Stimulated activated CD8-positive, alpha-beta memory T cell treated with anti-CD3 and anti-CD28 coated beads, Interleukin-7, amount 100 ng/mL, for 48 hours (primary cell): ENCODE measurements at places on chromosomes 12 and 14.

DNA sequence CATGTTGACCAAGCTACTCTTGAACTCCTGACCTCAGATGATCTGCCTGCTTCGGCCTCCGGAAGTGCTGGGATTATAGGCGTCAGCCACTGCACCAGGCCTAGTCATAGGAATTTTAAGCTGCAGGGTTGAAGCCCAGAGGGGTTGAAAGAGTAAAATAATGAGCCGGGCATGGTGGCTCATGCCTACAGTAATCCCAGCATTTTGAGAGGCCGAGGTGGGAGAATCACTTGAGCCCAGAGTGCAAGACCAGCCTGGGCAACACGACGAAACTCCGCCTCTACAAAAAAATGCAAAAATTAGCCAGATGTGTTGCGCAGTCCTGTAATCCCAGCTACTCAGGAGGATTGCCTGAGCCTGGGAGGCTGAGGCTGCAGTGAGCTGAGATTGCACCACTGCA, 69.6 kb downstream of the GALNT8 start:
- no peak for DNase-seq

DNA sequence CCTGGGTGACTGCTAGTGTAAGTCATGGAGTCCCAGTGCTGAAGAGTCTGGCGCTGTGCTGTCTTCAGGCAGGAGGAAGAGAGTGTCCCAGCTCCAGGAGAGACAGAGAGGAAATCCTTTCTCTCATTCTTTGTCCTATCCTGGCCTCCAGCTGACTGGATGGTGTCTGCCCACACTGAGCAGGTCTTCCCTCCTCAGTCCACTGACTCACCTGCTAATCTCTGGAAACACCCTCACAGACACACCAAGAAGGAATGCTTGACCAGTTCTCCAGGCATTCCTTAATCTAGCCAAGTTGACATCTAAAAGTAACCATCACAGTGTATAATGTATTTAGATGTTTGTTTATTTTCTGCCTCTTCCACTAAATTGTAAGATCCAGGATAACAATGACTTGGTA, 53.9 kb downstream of the EMP1 start:
- no peak for DNase-seq

DNA sequence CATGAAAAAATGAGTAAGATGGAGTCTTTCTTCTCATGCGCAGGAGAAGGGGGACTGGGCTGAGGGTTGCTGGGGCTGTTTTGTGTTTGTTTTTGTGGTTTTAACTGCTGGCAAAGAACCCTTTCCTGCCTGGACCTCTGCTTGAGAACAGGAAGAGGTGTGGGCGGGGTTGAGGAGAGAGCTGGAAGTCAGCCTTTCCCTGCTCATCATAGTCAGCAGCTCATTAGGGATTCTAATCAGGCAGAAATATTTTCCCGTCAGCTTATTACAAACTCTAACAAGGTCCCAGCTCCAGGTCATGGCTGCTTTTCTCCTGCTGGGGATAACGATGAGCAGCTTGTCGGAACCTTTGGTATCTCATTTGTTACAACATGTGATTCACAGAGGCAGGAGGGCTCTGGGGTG, 185.0 kb upstream of the NRXN3 start:
- no peak for DNase-seq

DNA sequence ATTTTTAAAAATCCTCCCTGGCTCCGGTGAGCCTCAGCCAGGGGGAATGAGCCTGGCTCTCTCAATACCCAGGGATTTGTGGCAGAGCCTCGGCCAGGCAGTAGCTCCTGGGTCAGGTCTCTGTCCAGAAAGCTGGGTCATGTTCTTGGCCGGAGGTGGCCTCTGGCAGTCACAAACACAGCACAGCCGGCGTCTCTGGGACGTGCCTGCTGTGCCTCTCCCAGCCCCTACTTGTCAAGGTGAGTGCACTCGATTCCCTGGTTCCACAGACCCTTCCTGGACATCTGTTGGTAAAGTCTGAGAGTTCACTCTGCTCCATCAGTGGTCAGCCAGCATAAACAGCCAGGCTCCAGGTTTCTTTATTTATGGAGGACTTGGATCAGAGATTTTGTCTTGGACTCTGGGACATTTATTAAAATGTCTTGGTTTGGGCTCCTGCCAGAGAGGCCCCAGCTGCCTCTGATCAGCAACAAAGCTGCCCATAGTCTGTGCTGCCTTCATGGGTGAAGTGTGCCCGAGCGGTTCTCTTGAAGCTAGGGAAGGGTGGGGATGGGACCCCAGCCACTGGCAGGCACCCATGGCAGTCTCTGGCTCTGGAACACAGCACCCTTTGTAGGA, 56.7 kb downstream of the DGLUCY start:
- DNase-seq: no peak

- DNase-seq: no peak
Measured at GRCh38 chr12:72075401-72075800, 136.8 kb downstream of the TPH2 start.

- DNase-seq: no peak
Measured at GRCh38 chr12:104319918-104320626, 16.5 kb downstream of the EID3 start.

- no peak for DNase-seq
Measured at GRCh38 chr12:110234755-110235154, 46.3 kb upstream of the ATP2A2 start.

- no peak for DNase-seq
Measured at GRCh38 chr12:62659453-62660295, 193.0 kb downstream of the MON2 start.

DNA sequence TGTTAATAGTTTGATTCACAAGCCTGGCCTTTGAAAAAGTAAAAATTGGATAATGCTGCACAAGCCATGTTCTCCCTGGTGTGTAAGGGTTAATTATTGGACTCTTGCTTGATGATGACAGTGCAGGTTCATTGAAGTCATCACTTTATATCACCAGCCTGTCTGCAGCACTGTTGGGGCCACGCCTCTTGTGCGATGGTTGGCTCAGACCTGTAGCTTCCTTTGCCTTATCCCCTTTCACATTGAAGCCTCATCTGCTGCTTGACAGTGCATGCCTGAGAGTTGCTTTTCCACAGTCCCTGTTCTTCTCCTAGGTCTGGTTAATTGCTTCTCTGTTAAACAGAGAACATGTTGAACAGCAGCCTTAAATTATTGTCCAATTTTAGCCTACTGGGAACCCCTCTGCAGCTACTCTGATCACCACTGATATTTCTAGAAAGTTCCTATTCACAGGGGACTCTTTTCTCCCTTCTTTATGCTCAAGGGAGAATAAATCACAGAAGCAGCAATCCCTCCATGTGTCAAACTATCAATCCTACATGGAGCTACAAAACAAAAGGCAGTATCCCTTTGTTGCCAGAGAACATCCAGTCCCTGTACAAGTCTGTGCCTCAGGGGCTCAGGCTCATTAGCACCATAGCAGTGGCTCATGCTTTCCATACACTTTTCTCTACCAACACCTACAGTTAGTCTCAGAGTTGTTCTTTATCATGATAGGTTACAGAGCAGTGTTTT, 322.1 kb downstream of the RGS6 start:
- no peak for DNase-seq

DNA sequence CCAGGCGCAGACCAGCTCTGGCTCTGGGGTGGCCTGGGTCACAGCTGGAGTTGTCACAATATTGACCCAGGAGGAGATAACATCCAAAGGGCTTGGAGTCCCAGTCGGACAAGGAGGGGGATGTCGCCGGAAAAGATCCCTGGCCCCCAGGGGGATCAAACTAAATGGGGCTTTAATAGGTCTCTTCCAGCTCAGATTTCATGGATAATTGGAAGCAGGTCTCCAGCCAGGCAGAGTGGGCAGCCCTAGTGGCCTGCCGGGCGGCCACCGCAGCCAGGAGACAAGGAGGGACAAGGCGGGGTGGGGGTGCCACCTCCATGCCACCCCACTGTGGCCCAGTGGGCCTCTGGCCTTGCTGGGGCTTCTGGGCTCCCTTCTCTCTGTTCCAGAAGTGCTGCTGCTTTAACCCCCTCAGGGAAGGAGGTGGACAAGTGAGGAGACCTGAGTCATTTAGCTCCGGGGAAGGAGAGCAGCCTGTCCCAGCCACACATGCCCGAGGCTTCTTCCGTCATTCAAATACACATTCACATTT, 23.1 kb upstream of the PGF start:
- no peak for DNase-seq

DNA sequence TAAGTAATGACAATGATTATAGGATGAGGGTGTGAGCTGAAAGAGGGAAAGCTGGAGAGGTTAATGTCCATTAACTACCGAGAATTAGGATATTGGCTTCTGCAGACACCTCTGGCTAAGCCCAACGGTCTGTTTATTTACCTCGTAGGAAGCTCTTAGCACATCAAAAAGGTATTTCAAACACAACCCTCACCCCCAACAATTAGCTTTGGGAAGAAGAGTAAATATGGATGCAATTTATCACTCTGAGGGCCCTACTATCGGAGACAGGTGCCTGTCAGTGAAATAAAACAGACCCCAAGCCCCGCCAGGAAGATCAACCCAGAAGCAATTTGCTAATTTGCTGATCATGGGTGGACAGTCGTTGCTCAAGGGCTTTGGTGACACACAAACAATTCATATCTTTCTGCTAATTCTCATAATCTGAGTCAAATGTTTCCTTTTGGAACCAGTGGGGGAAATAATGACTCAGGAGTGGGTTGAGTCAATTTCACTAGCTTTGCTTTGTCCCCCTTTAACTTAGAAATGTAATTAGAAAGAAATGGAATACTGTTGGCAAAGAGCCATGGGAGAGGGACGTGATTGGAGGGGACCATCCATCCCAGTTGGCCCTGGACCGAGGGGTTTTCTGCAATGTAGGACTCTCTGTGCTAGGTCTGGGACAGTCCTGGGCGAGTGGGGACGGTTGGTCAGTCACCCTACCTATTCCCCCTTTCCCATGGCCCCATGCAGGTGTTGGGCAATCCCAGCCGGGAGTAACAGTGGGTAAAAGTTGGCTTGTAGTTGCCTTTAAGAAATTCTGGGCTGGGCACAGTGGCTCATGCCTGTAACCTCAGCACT, 99.1 kb upstream of the MED13L start:
- no peak for DNase-seq

- DNase-seq: no peak
Measured at GRCh38 chr12:131805421-131805820, 22.8 kb upstream of the MMP17 start.

DNA sequence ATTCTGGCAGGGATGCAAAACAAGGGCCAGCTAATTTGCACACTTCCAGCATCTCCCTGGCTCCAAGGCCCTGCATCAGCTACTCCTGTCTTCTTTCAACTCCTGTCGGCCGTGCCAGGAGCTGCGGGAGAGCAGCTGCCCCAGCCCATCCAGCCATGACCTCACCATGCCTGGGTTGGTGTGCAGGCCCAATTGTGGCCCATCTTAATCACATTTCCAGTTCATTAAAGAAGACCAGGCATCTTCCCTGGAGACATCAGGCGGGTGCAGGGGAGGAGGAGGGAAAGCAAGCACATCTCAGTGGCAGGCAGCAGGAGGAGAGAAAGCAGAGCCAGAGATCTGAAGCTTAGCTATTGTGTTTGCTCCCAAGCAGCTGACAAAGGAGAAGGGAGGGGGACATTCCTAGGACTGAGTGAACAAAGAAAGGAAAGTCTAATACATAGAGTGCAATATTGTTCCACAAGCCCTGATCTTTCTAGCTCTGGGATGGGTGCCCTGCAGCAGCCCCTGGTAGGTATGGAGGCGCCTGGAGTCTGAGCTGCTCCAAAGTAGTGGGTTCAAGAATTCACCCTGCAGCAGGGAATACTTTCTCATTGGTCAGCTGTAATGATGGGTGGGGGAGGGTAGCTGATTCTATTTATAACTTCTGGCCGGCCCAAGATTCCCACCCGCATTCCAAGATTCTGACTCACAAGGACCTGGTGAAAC, 40.1 kb downstream of the VWF start:
- DNase-seq: no peak

GRCh38 chr14:96251656-96252155, 4.3 kb upstream of the BDKRB1 start:
- no peak for DNase-seq

- DNase-seq: no peak
Measured at GRCh38 chr12:50488801-50489200, 16.0 kb upstream of the DIP2B start.

DNA sequence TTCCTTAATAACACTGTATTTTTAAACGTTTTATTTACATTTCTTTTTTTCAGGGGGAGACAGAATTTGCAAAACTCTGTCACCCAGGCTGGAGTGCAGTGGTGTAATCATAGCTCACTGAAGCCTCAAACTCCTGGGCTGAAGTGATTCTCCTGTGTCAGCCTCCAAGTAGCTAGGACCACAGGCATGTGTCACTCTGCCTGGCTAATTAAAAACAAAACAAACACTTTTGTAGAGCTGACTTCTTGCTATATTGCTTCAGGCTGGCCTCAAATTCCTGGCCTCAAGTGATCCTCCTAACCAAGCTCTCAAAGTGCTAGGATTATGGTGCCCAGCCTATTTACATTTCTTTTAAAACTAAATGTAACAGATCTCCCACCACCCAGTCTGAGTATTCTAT, 12.7 kb downstream of the CPSF6 start:
- no peak for DNase-seq

- no peak for DNase-seq
Measured at GRCh38 chr12:1857821-1858220, 37.5 kb downstream of the LRTM2 start.

- DNase-seq: no peak
Measured at GRCh38 chr14:30991408-30991807, 34.0 kb upstream of the AP4S1 start.

- no peak for DNase-seq
Measured at GRCh38 chr14:87205811-87206210, 787.2 kb downstream of the GALC start.

GRCh38 chr12:110744601-110745264, 2.0 kb upstream of the PPP1CC start:
- no peak for DNase-seq

DNA sequence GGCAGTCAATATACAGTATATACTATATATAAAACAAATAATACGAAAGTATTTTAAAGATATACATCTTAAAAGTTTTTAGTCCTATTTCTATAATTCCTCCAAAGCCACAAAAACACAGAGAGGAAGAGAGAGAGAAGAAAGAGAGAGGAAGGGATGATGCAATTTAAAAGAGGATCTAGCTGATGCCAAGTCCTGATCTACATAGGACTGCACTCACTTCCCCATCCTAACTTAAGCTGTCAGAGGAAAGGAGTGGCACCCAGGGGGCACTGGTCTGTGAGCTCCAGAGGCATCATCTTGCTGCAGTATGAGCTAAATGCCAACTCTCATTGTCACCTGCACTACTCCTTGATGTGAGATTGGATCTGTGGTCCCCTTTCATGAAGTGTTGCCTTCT, 95.8 kb downstream of the C12orf42 start:
- DNase-seq: no peak

- DNase-seq: no peak
Measured at GRCh38 chr12:51643951-51644350, 52.9 kb downstream of the SCN8A start.

GRCh38 chr12:126067626-126068329, 1002.5 kb downstream of the AACS start:
- no peak for DNase-seq

GRCh38 chr14:90272523-90272922, 16.2 kb downstream of the PSMC1 start:
- DNase-seq: no peak

DNA sequence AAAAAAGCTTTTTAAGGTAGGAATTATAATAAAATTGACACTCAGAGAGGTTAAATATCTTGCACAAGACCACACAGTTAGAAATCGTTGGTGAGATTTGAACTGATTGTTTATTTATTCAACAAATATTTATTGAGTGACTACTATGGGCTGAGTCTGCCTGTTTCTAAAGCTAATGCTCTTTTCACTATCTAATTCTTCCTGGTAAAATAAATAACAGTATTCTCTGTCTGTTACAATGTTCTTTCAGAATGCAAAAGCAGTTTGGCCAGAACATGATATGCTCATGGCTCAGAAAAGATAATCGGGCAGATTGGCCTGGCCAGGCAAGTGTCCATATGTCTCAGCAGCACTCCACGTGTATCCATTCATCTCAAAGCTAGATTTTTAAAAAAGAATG, 82.0 kb downstream of the BTG1 start:
- DNase-seq: no peak

GRCh38 chr14:24071144-24071697, at the start of gene CPNE6:
Gene CPNE6, plus strand, starts transcription at chr14:24071562. Its CDS starts 1,375 bp downstream, at chr14:24072937.
- DNase-seq: peak; percentile 68
